ENCODE measurements at places on chromosomes 16 and 17.

GRCh38 chr16:54694651-54695050, 236.0 kb upstream of the IRX5 start:
- no peak for DNase-seq

DNA sequence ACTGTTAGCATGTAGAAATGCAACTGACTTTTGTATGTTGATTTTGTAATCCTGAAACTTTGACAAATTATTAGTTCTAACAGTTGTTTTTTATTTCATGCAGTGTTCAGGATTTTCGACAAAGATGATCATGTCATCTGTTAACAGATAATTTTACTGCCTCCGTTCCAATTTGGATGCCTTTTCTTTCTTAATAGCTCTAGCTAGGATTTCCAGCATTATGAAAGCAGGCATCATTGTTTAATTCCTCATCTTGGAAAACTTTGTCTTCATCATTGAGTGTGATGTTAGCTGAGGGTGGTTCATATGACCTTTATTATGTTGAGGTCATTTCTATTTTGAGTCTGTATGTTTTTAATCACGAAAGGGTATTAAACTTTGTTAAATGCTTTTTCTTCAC, 31.9 kb downstream of the RMI2 start:
- no peak for DNase-seq

DNA sequence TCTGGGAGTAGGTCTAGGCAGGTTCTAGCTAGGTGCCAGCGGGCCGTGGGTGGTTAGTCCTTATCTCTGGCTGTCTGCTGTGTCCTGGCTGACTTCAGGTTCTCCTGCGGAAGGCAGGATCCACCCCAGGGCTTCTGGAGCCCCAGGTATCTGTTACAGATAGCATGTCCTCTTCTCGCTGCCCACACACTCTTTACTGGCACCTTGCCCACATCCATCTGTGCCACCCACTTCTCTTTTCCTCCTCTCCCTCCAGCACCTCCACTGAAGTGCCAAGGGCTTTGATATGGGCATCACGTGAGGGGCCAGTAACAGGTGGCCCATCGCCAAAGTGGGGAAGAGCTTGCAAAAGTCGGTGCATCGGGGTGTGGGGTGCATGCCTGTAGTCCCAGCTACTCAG, 4.6 kb upstream of the MPP2 start:
- no peak for DNase-seq

GRCh38 chr16:86669285-86669805, 91.0 kb downstream of the FOXL1 start:
- no peak for DNase-seq

GRCh38 chr17:2176499-2177169, 121.7 kb downstream of the HIC1 start:
- DNase-seq, result no peak

GRCh38 chr16:17921357-17921978, 415.1 kb downstream of the NPIPA8 start:
- DNase-seq, result peak; percentile 62

GRCh38 chr17:72376526-72377345, 255.9 kb downstream of the SOX9 start:
- peak; percentile 68 for DNase-seq
